Hematopoietic multipotent progenitor cell treated with erythropoietin and hydrocortisone succinate and interleukin-3 and kit ligand, for 6 days (in vitro differentiated cells): ENCODE measurements at places on chromosomes 6 and 20.
A peak's percentile ranks its signal among the peaks of the same experiment; 100 is the strongest.

DNA sequence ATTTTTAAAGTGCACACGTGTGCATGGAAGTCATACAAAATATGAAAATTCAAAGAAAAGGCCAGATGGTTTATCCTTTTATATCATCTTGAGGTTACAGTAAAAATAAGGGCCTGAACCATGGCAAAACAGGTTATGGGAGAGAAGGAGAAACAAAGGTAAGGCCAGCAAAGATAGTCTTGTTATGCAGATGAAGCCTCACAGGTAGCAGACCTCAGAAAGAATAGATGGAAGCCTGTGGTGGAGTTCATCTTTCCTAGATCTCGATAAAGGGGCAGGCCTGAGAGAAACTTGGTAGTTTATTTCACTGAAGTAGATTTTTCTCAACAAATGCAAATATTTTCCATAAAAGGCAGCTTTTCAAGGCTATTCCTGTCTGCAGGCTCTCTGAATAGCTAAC is 693.8 kb downstream of the KHDRBS2 start:
- no peak for DNase-seq

- DNase-seq: no peak
Measured at GRCh38 chr6:113633638-113634037, 223.5 kb upstream of the MARCKS start.

DNA sequence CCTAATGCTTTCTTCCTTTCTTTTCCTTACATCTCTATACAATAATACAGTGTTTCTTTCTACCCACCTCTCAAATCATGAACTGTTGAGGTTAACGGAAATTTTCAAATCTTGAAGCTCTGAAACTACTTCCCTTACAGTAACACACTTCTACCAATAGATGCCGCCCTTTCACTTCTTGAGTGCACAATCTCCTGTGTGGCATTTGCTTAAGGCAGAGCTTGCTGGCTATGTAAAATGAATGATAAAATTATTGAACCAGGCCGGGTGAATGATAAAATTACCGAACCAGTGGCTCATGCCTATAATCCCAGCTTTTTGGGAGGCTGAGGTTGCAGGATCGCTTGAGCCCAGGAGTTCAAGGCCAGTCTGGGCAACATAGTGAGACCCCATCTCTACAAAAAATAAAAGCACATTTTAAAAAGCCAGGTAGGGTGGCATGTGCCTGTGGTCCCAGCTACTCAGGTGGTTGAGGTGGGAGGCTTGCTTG is 56.8 kb downstream of the KCNS1 start:
- DNase-seq: peak; percentile 91

GRCh38 chr20:31861385-31862156 is 8.8 kb downstream of the DUSP15 start:
- DNase-seq: peak; percentile 82

DNA sequence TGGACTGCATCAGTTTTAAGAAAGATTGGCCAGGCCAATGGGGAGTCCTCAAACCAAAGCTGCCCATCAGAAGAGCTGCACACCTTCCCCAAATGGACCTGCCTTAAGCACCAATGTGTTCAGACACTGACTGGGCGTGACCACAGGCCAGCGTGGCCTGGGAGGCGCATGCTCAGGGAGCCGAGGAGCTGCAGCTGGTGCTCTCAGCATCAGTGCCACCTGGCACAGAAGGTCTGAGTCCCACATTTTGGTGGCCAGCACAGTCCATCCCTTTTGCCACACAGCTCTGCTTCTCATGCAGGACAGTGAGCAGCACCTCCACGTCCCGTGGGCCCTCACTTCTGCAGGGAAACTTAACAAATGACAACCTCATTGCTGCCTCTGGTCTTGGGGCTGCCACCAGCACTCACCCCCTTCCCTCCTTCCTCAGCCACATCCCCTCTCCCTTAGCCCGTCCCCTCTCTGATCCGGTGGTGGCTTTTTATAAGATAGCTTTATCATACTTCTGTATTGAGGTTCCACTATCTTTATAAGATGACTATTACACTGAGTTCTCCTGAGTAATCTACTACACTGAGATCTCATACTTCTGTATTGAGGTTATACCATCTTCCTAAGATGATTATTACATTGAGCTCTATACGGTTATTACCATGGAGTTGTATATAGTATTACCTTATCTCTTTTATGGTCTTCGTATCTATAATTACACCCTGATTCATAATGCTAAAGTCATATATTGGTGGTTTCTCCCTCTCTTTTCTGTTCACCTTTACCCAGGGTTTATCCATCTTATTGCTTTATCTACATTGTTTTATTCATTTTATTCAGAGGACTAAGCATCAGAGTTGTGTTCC is 109.1 kb downstream of the TOX2 start:
- DNase-seq: no peak

DNA sequence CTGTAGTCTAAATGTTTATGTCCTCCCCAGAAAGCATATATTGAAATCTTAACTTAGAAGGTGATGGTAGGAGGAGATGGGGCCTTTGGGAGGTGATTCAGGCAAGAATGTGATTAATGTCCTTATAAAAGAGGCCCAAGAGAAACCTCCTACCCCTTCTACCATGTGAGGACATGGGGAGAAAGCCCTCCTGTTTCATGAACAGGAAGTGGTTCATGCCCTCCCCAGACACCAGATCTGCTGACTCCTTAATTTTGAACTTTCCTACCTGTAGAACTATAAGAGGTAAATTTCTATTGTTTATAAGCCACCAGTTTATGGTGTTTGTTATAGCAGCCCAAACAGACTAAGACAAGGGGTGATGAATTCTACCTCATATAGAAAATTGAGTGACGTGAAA is 8.7 kb upstream of the ECT2L start:
- DNase-seq: no peak

GRCh38 chr20:1188347-1188746 is 3.6 kb upstream of the TMEM74B start:
- DNase-seq: no peak

DNA sequence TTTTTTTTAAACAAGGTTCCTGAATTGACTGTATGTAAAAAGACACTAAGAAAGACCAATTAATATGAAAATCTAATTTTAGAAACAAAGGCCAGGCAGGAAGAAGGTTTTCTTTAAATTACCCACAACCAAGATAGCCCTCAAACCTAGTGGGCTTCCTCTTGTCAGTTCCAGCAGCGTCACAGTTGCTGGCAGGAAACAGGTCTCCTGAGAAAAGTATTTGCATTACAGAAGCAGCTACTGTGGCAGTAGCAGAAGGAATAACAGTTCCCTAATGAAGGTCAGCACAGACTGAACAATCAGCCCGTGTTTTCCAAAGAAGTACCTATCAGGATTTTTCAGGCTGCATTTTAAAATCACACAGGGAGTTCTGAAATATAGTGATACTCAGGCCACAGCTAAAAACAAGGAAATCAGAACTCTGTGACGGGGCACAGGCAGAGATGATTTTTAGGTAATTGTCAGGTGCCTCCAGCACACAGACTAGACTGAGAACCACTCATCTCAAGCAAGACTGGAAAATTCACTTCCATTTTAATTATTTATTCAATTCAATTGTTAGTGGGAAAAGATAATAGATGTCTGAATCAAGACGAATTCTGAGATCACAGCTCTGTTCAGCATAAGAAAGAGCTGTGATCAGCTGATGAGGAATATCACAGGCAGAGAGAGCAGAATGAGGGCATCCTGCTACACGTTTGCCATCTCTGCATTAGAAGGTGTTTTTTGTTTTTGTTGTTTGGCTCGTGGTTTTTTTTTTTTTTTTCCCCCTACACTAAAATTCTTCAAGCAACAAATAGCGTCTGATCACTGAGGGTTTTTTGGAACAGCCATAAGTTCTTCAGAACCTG is 230.5 kb upstream of the KHDRBS2 start:
- DNase-seq: peak; percentile 14

- no peak for DNase-seq
Measured at GRCh38 chr6:97095311-97095850, 170.9 kb downstream of the KLHL32 start.

DNA sequence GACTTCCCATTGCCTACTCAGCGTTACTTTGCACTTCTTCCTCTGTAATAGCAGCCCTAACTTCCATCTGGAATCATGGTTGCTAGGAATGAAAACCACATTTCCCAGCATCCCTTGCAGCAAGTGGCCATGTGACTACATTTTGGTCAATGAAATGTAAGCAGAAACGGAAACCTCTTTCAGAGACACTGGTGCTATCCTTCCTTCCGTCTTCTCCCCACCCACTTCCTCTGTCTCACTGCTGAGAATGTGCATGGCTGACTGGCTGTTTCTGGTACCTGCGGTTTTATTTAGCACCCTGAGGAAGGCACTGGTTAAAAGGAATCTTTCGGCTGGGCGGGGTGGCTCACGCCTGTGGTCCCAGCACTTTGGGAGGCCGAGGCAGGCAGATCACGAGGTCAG is 107.4 kb downstream of the SCML4 start:
- DNase-seq: peak; percentile 37

DNA sequence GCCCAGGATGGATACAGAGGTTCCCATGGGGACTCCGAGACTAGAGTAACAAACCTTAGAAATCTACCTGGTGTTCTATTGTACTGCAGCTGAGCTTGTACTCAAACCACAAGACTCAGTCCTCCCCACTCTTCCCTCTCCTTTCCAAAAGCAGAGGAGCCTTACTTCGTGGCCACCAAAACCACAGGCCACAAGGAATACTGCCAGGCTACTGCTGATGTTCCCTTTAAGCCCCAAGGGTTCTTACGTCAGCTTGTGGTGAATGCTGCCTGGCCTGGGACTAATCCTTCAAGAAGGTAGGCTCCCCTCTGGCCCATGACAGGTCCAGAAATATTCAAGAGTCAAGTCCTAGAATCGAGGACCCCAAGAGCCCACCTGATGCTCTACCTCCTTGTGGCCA is 10.5 kb upstream of the DEFB128 start:
- DNase-seq: no peak

DNA sequence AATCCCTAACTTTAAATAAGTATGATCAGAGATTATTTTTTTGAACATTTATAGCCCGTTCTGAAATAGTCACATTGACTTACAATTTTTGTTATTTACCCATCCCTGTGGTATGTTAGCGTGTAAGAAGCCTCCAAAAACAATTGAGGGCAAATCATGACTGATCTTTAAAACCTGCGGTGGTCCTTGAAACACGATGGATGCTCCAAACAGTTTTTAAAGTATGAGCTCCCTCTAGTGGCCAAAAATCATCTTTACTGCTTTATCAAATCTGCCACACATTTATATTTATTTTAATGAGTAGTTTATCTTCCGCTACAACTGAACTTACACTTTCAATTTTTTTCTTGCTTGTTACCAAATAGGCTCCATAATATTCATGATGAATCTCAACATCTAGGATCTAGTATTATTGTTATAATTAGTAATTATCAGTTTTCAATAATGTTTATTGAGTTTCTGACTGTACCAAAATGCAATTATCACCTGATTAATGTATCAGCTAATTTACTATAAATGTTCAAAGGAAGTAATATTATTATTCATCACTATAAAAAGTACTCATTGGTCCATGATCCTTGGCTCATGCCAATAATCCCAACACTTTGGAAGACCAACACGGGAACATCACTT is 52.2 kb downstream of the MARCKS start:
- DNase-seq: peak; percentile 83

DNA sequence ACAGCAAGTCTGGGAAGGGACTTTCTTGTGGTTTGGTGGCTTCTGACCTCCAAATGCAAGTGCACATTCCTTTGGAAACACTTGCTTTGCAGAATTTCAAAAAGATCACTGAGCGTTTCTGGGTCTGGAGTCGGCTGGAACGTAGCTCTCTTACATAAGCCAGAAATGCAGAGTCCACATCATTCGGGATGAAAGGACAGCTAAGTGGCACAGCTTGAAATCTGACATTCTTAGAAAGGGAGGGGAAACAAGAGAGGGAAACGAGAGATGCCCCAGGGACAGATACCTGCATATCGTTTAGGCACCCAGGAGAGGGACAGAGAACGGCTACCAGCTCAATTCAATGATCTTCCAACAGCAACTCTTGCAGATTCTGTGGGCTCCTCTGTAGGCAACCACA is 118.7 kb downstream of the NFATC2 start:
- DNase-seq: no peak

DNA sequence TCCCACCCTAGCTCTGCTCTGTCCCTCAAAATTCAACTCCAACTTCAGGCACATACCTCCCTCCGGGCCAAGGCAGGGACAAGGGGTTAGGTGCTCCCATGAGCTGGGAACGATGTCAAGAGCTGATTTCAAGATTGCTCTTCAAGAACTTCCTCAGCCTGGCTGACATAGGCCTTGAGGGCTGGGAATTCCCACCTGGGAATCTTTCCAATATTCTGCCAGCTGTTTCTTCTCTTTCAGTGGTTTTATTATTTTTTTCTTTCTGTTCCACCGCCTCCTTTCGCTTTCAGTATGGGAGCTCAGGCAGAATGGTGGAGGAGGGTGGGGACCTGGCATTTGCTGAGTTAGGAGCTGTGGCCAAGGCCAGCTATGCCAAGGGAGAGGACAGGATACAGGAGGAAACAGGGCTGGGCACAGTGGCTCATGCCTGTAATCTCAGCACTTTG is 33.7 kb downstream of the SRSF3 start:
- no peak for DNase-seq

DNA sequence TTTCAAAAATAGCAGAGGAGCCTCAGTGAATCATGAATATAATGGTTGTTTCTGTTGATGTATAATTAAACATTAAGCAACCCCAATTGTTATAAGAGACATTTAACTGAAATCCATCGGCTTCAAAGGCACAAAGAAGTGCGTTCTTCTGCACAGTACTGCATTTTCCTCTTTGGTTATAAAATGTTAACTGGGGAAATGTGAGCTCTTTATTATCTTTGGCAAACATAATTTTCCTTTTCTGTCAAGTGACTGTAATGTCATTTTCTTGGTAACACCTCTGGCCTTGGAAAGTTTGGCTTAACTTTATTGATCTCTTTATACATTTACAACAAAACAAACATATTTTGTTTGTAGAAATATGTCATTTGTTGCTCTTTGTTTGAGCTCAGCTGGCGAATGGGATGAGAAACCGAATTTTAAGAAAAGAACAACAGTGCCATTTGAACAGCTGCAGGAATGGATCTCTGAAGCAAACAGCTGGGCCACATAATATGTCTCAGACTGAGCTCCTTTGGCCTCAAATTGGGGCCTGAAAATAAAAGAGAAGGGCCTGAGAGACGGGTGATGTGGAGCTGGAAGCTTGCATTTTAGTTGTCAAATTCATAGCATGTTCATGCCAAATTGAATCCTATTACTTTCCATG is 427.0 kb upstream of the SPTLC3 start:
- DNase-seq: no peak

DNA sequence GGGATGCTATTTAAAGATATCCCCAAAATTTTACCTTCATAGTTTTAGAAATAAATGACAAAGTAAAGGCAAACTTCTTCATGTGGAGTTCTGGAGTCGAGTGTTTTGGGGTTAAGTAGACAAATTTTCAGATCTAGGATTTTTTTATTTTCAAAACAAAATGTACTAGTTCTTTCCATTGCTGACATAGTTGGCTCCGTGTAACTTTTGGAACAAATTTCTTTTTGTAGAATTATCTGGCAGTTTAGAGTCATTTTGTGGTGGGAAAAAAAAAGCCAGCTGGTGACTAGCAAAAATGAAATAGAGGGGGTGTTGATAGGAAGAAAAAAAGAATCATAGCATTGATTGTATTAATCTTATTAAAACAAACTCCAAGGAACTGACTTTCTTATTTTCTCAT is 131.6 kb upstream of the TCF21 start:
- no peak for DNase-seq
